Left lung (tissue), 14 donors: ENCODE measurements at places on chromosomes 1 and 21. TPM values are rescaled to one million over a fixed set of nuclear protein-coding genes. Genes with fewer than 3 reads are reported as not detected.

Gene RAB3B
- 0.05 TPM for total RNA-seq

Gene CADM3
- 6.2 TPM for total RNA-seq

Gene FAAH
- 25.8 TPM for total RNA-seq

Gene EDN2
- 4.0 TPM for total RNA-seq

Gene SPRR4
- total RNA-seq: not detected

Gene RYR2
- 4.7 TPM for total RNA-seq
